ENCODE measurements at places on chromosomes 2 and 18.

GRCh38 chr2:214542295-214542694 lies 131.4 kb downstream of the VWC2L start:
- no peak for DNase-seq

DNA sequence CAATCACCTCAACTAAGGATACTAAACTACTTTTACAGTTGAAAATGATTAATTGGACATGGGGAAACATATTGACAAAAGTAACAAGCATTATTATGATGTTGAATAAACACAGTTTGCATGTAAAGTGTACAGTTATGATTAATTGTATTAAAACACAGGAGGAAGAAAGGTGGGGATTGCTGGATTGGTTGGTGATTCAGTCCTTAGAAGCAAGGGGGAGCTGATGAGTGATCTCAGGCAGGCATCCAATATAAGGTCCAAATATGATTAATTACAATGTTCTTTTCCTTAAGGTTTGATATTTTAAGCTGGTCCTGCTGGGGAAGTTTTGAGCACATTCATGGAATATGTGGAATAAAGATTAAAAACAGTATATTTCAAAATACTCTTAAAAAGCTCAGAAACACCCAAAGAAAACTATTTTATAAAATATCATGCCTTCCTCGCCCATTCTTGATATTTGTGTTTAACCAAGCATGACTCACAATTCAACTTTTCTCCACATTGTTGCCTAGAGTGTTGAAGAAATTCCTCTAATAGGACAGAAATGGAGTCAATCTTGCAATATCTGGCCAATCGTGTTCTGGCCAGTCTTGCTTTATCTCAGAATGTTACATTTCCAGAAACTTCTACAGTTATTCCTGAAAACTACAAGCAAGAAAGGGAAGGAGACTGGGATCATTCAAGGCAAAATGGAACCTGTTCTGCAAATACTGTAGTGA lies 268.2 kb downstream of the RPIA start:
- peak; percentile 27 for DNase-seq

DNA sequence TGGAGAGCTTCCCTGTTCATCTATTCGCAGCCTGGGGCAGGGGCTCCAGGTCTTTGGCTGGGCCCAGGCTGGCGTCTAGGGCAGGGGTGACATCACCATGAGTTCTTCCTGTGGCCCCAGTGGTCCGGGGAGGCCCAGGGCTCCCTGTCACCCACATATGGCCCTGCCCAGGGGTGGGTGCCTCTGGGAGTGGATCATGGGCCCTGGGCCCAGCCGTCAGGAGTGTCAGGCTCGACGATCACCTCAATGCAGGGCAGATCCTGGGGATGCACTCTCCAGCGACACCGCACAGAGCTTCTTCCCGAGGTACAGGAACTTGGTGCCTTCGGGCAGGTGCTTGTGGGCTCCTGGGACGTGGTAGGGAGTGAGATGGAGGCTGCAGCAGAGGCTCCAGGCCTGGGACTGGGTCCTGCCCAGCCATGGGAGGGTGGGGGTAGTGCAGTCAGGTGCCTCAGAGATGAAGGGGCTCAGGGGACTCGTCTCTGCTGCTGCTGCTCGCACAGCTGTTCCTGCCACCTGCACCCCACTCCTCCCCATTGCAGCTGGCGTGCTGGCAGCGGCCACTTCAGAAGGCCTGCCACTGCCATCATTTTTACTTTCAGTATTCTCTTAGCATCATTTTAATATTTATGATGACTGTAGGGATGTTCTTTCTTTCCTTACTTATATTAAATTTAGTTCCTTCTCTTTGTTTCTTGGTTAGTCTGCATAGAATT lies 196.0 kb upstream of the VRK2 start:
- DNase-seq = no peak

GRCh38 chr18:22408059-22408458 lies 9.7 kb downstream of the CTAGE1 start:
- DNase-seq = no peak

- DNase-seq = no peak
These were observed 178.7 kb downstream of the PDE11A start for GRCh38 chr2:177893880-177894279.

- no peak for DNase-seq
These were observed 853.6 kb upstream of the SOX11 start for GRCh38 chr2:4838626-4839025.

GRCh38 chr18:22737054-22737453 lies 196.1 kb upstream of the RBBP8 start:
- DNase-seq = no peak

DNA sequence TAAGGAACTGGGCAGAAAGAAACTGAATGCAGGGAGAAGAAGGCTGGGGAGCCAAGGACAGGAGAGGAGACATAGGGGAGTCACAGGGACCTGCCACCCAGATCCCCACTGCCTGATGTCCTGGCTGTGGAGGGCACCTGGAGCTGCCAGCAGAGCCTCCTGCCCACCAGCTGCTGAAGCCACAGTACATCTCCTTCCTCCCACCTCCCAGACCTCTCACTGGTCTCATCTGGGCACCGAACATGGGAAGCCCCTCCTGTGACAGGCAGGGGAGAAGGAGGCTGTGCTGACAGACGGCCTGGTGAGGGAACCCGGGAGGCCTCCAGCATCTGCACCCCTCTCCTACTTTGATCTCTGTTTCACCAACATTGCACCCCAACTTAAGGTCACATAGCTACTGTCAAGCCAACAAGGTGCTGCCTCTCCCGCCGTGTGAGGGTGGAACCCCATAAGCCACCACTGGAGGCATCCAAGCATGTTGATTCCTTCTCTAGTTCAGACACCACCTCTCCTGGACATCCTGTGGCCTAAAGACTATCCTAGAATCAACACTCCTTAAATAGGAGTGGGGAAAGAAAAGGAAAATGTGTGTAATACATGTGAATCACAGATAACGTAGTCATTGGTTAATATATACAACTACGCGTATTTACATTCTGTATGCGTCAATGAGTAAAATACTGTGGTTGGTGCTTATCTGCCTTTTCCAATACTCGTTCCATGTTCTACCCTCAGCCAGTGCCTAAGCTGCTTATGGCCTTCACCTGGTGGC lies 3.5 kb upstream of the RNPEPL1 start:
- peak; percentile 80 for DNase-seq

GRCh38 chr2:3535794-3536681 lies 16.7 kb upstream of the ADI1 start:
- DNase-seq = peak; percentile 91

- DNase-seq = no peak
These were observed 25.6 kb upstream of the MYCN start for GRCh38 chr2:15914596-15915385.

- DNase-seq = peak; percentile 94
These were observed 208.0 kb downstream of the ZFP36L2 start for GRCh38 chr2:43018179-43019024.

DNA sequence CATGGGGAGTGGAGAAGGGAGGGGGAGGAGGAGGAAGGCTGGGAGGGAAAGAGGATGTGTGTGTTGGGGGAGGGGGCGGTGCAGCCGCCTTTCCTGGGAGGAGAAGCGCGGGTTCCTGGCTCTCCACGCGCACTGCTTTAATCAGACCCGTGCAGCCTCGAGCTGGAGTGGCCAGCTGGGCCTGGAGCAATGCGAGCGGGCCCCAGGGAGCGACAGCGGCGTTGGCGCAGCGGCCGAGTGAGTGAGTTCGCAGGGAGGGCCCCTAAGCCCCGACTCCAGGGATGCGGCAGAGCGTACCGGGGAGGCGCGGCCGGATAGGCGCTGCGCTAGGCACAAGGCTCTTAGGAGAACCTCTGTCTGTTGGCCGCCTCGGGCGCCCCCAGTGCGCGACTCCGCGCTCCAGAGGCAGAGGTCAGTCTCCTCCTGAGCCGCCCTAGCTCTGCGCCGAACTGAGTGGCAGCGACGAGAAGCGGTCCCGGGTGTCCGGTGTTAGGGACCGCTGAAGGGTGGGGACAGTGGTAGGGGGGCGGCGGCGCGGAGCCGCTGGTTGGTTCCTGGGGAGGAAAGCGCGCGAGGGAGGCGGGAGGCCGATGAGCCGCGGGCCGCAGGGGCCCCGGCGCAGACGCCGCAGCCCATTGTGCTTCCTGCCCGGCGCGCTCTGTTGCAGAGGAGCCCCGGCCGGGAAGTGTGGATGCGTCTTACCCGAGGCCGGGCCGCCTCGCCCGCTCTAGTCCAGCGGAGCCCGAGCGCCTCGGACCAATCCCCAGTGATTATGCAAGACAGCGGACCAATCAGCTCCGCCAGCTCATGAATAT lies 455 bp upstream of the DLX1 start:
- DNase-seq = peak; percentile 94

DNA sequence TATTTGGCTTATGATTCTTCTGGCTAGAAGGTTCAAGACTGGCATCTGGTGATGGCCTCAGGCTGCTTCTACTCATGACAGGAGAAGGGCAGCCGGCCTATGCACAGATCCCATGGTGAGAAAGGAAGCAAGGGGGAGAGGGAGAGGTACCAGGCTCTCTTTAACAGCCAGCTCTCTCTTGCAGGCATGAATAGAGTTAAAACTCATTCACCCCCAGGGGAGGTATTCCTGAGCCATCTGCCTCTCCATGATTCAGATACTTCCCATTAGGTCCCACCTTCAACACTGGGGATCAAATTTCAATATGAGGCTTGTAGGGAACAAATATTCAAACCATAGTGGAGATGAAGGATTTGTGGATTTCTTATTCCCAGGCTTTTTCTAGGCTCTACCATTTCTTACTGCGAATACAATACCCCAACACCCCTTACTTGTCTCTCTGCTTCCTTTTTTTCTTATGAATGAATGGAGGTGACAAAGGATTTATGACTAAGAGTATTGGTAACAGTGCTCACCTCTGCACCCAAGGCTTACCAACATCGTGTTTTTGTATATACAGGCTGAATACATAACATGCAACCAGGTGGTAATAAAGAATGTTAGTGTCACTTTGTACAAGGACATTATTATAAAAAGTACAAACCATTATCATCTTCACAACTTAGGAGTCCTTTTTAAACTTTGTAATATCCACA lies 454.6 kb upstream of the TRIB2 start:
- DNase-seq = no peak

DNA sequence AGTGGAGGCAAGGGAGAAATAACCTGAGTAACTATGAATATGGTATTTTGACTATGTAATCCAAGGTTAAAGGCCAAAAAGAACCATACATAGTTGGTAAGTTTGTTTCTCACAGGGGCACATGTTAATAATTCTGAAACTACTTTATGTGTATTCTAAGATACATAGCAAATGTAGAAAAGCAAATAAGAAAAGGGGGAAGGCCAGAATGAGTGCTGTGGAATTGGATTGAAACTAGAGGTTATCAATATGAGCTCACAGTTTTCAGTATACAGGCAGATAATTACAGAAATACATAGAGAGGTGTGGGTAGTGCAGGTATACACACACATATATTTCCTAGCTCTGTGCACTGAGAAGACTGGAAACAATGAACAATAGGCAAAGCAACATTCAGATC lies 13.7 kb downstream of the INO80C start:
- no peak for DNase-seq

- no peak for DNase-seq
These were observed 211.1 kb downstream of the HDAC4 start for GRCh38 chr2:239189711-239190131.

DNA sequence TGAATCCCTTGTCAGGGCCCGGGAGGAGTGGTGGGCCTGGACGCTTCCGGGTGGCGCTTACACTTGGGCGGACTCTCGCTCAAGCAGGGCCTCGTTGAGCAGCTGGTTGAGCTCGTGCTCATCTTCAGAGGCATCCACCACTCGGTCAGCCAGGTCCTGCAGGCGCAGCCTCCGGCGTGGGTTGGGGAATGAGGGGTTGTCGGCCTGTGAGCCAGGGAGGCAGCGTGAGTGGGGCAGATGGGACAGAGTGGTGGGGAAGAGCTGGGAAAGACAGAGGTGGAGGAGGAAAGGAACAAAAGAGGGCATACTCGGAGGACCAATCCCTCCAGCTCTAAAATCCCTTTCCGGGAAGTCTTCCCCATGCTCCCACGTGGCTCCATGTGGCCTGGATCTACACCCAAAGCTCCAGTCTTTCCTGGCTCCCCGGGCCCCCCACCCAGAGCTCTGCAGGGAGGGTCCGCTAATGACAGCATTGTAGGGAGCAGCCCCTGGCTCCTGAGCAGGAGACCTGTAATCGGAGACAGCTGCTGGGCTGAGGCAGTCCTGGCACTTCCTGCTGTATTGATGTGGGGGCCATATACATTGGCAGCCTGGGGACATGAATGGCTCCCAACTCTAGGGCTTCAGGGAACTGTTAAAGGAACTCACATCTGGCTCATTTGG lies 41.6 kb downstream of the CENPO start:
- no peak for DNase-seq

DNA sequence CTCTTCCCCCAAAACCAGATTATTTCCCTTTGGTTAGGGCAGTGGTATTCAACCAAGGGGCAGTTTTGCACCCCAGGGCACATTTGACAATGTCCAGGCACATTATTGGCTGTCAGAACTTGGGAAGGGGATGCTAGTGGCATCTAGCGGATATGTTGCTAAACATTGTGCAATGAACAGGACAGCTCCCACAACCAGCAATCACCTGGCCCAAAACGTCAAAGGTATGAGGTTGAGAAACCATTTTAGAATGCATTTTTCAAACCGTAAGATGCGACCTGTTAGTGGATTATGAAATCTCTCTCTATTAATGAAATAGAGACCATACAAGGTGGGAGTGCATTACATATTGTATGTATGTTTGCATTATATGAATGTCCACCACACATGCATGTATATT lies 54.2 kb downstream of the CD8B2 start:
- DNase-seq = no peak

- no peak for DNase-seq
These were observed 302.5 kb downstream of the NRXN1 start for GRCh38 chr2:50729306-50730049.

- DNase-seq = no peak
These were observed 15.5 kb downstream of the CENPA start for GRCh38 chr2:26801328-26801727.

GRCh38 chr2:197037863-197038398 lies 111.4 kb upstream of the PGAP1 start:
- DNase-seq = no peak

Data from iris pigment epithelial cell (primary cell).